ENCODE measurements at places on chromosomes 5 and 9.

- DNase-seq, result no peak
These were observed 383.0 kb downstream of the DIRAS2 start for GRCh38 chr9:90259311-90260246.

DNA sequence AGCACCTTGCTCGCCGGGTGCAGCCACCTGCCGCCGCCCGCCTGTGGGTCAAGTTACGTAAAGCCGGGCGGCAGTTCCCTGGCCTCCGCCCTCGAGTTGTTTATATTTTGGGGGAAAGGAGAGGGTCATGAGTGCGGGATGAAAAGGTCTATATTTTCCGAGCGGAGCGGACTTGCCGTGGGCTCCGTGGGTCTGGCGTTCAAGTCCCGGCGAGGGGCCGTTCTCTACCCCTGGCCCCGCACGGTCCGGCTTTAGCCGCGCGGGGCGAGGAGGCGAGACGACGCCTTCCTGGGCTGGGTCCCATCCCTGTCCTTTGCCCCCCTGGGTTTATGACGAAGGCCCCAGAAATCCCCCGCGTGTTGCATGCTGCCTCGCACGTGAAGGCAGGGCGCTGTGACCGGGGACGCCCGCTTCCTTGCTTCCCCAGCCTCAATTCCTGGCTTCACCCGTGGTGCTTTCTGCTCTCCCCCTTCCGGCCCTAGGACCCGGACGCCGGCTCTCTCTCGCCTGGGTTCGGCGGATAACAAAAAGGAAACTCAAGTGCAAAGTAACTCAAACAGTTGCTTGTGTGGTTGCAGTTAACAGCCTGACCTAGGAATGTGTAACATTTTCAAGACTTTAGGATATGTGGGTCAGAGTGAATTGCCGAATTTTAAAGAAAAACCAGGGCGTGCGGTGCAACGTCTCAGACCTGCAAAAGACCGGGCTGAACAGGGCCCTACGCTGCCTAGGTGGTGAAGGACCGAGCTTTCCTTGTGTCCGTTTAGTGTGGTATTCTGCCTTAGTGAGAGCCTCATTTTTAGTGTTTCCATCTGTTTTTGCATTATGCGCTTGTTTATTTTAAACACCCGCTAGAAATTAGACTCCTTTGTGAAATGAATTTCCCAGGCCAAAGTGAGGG, 810 bp downstream of the VPS13A start:
- DNase-seq, result peak; percentile 51

- DNase-seq, result no peak
These were observed 18.4 kb downstream of the TENT4A start for GRCh38 chr5:6731465-6732237.

DNA sequence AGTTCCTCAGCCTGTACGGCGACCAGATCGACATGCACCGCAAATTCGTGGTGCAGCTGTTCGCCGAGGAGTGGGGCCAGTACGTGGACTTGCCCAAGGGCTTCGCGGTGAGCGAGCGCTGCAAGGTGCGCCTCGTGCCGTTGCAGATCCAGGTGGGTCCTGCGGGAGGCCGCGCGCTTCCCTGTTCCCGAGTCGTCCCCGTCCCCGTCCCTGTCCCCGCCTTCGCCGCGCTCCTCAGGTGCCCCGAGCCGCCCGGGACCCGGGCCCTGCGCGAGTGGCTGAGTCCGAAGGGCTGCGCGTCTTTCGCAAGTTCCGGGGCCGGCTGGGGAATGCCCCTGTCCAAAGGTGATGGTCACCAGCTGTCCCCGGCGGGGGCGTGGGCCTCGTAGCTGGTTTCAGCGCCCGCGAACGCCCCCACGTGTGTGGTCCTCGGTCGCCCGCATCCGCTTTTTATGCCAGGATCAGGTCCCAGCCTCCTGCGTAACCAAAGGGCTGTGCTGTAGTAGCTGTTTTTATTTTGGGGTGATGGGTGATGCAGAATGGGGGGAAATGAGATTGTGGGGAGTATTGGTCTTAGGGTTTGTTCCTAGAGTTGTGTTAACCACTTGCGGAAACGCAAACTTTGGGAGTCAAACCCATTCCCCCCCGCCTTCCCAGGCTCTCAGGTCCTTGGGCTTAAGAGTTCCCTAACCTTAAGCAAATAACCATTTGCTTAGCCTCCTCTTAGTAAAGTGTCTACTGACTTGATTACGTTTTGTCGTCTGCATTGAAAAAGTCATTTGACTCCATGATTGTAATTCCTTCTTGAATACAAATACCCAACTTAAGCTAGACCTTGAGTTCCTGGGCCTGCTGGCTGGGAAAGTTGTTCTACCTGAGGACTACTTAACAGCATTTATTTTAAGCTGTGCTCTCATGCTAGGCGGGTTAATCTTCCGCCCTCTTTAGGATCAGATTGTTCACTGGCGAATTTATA, 663 bp downstream of the ISOC1 start:
- peak; percentile 36 for DNase-seq

- DNase-seq, result no peak
These were observed 58.5 kb upstream of the EIF4EBP3 start for GRCh38 chr5:140488914-140489313.

- peak; percentile 82 for DNase-seq
These were observed 64.4 kb upstream of the DNAH5 start for GRCh38 chr5:14008819-14009311.

- no peak for DNase-seq
These were observed 172.3 kb downstream of the SLIT3 start for GRCh38 chr5:169128679-169129078.

GRCh38 chr9:128078504-128079434, 10.7 kb downstream of the SLC25A25 start:
- DNase-seq, result peak; percentile 76

DNA sequence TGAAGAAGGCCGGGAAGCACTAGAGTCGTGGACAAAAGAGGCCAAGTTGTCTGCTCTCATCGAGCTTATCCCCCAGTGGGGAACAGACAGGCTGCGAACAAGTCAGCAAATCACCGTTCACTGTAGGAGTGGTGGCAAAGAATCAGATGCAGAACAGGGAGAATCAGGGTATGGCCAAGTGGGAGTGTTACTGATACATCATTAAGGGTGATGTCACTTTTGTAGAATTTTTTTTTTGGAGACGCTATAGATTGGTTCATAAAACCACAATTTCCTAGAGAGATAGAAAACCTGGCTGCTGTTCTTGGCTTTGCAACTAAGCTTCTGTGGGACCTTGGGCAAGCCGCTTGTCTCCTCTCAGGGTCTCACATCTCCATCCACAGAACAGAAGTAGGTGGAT, 21.3 kb downstream of the SPRY4 start:
- no peak for DNase-seq

GRCh38 chr5:159097784-159098602, 1.7 kb downstream of the EBF1 start:
- DNase-seq, result no peak

- no peak for DNase-seq
These were observed 4.3 kb downstream of the BRD3OS start for GRCh38 chr9:134029248-134030226.

GRCh38 chr5:78974011-78974410, 11.1 kb downstream of the ARSB start:
- no peak for DNase-seq

Measured in A549 (cell line).